ENCODE measurements at places on chromosomes 6 and 20.

DNA sequence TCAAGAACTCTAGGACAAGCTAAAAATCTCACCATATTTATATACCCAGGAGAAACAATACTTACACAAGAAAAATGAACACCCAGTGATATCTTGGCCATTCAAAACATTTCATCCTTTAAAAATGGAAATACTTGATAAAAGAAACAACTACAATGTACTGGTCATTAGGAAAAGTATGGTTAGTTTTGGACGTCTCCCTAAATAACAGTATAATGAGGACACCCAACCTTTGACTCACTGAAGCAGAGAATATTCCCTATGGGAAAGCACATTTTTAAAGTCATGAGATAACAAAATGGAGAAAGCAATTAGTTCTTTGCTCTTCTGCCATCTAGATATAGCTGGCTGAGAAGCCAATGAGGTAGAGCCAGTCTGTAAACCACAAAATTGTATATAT is 164.4 kb downstream of the TBX18 start:
- no peak for DNase-seq

DNA sequence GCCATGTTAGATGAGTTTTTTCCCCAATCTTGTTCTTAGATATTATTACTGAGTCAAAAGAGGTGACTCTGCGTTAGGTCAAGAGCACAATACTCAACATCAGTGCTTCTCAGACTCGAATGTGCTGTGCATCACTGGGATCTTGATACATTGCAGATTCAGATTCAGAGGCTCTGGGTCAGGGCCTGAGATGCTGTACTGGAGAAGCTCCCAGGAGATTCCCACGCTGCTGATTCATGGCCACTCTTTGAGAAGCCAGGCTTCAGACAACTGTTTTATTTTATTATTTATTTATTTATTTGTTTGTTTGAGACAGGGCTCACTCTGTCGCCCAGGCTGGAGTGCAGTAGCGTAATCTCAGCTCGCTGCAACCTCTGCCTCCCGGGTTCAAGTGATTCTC is 41.4 kb upstream of the ARID1B start:
- DNase-seq = no peak

GRCh38 chr6:53565886-53566285 is 21.0 kb upstream of the GCLC start:
- DNase-seq = no peak

- no peak for DNase-seq
Observed at GRCh38 chr6:15622045-15622740, 40.6 kb downstream of the DTNBP1 start.

GRCh38 chr6:56765494-56765893 is 122.8 kb upstream of the DST start:
- DNase-seq = no peak

GRCh38 chr6:142420802-142421201 is 119.0 kb downstream of the ADGRG6 start:
- no peak for DNase-seq

GRCh38 chr6:136317021-136317694 is 27.5 kb upstream of the BCLAF1 start:
- DNase-seq = peak; percentile 36

DNA sequence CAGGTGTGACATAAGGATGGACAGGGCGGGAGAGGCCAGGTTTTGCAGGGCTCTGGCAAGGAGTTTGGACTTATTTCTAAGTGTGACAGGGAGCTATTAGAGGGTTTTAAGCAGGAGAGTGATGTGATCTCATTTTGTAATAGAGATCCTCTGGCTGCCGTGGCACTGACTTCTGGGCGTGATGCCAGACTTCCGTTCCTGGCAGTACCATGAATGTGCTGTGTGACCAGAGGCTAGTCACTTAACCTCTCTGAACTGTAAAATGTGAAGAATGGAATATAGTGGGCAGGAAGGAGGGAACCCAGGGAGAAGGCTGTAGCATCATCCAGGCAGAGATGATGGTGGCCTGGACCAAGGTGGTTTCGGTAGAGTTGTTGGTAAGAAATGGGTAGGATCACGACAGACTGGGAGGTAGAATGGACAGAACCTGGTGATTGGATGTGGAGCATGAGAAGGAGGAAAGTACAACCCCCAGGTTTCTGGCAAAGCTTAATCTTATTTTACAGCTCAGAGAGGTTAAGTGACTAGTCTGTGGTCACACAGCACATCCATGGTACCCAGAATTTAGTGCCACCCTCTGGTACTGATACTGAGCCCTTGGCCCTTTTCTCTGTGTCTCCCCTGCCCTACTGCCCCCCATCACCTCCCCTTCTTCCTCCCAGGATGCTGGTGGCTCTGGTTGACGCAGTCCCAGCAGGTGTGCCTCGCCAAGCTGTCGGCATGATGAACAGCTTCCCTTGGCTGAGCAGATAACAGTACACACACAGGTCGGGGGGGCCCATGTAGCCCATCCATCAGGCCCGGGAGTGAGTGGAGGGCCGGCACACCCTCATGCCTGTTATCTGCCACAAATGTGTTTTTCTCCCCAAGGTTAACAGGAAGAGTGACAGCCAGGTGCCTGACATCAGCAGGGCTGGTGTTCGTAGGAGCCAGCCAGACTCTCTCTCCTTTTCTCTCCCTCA is 52.9 kb upstream of the CTNNBL1 start:
- no peak for DNase-seq

- DNase-seq = peak; percentile 24
Observed at GRCh38 chr20:10219452-10219791, 792 bp downstream of the SNAP25 start.

DNA sequence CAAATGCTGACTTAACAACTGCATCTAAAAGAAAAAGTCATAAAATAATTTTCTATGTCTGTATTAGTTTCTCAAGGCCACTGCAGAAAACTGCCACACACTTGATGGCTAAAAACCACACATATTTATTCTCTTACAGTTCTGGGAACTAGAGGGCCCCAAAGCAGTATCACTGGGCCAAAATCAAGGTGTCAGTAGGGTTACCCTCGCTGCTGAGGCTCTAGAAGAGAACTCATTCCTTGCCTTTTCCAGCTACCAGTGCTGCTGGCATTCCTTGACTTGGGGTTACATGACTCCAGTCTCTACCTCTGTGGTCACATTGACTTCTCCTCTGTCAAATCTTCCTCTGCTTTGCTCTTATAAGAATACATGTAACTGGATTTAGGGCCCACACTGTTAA is 124.6 kb upstream of the THEMIS start:
- DNase-seq = no peak

DNA sequence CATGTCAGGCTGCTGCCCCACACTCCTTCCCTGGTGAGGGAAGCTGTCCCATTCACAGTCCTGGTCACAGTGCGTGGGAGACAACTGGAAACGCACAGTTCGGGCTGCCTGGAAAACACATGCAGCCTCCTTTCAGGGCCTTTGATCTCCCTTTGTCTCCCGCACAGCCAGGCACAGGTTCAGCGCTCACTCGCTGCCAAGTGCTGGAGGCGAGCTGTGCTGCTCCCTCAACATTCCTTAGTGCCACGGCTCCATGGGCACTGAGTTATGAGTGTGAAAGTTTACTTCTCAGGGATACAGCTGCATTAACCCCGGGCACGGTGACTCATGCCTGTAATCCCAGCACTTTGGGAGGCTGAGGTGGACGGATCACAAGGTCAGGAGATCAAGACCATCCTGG is 9.1 kb downstream of the YTHDF1 start:
- no peak for DNase-seq

GRCh38 chr6:51812231-51812630 is 275.2 kb downstream of the PKHD1 start:
- no peak for DNase-seq

DNA sequence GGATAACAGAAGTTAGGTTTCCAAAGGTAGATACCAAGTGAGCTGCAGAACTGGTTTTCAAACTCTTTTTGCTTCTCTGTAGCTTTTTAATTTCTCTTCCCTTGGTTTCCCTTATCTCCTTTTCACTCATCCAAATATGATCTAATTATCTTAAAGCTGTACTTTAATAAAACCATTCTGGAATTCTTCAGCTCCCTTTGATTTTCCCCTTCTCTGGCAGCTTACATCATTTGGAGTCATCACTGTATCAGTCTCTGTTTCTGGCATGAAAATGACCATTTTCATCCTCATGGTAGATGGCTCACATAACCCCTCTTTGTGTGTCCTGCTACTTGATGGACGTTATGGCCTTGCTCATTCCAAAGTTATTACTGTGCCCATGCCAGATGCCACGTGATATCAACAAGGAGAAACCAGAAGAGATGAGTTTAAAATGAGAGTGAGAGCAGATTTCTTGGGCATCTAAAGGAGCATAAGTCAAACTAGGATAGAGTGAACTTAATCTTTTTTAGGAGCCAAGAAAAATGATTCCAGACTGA is 620.2 kb downstream of the QKI start:
- DNase-seq = no peak

DNA sequence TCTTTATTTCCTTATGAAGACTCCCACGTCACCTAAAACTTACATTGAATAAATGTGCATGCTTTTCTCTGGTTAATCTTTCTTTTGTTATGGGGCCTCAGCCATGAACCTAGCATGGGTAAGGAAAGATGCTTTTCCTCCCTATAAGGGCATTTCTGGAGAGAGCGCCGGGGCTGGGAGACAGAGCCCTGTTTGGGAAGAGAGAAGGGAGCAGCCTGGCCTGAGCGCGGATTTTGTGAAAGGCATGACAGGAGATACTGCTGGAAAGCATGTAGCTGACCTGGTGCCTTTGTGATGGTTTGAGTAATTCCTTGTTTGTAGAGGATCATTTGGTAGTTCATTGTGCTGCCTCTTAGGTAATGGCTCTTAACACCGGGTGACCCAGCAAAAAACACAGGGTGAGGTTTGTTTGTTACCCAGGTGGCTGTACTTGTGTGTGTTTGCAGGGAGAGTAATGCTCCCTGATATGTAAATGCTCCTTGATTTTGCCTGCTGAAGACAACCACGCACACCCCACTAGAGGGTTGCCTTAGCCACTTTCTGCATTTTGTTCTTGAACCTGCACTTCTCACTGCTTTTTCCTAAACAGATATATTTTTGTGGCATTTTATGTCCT is 59.2 kb downstream of the ANKRD6 start:
- no peak for DNase-seq

DNA sequence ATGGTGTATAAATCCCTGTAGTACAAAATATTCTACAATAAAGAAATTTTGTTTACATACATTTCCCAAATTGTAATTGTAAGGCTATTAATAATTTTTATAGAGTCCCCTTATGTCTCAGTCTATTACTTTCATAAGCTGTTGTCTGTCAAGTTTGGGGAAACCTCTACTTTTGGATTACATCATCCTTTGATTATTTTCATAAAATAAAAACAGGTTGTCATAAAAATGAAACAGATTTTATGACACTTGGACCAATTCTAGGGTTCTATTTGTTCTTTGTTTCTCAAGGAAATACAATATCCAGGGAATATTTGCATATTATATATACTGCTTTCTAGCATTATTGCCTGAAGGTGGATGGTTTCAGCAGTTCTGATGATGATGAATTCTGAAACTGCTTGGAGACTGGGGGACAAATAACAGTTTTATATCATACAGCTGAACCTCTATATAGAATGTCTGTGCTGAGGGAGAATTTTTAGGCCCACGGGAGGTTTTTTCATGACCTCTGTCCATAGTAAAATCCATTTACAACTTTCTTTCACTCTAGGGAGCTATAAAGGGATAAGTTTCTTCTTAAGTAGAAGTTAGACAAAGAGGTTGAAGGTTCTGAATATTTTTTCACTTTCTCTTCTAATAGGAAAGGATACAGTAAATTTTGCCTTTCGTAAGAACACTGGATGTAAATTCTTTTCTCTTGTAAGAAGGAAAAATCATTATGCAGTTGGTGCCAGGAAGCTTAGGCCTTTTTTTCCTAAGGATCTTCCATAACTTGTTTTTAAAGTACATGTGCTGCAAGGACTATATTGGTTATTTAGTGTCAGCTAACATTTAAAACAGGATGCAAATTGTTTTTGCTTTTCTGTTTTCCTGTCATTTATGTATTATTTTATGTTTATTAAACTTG is 58.0 kb downstream of the CD2AP start:
- DNase-seq = no peak

GRCh38 chr20:51399006-51399890 is 143.3 kb downstream of the NFATC2 start:
- DNase-seq = no peak

DNA sequence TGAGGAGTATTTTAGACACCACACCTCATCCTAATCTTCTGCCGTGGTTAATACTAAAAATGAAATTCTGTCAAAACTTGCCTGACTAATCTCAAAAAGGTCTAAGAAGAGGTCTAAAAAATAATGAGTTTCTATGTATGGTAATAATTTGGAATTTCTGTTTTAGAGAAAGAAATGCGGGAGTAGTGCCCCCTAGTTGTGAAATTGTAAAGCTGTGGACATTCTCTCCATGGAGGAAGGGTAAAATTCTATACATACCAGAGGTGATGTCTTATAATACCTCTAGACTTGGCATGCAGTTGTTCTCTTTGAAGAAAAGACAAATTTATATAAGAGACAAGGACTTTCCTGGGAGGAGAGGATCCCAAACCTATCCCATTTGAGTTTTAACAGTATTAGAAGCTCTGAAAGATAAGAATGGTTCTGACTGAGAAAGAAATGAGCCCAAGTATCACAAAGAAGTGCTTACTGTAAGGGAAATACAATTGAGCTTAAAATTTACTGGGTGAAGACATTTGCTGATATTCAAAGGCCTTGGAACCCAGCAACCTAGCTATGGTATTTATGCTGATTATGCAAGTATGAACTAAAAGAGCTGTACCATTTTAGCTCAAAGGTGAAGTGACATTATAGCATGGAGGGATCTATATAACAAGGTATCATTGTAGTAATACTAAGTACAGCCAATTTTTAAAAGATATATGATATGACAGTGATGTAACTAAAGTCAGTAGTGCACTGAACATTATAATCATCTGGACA is 5.1 kb upstream of the EPHA7 start:
- DNase-seq = no peak

DNA sequence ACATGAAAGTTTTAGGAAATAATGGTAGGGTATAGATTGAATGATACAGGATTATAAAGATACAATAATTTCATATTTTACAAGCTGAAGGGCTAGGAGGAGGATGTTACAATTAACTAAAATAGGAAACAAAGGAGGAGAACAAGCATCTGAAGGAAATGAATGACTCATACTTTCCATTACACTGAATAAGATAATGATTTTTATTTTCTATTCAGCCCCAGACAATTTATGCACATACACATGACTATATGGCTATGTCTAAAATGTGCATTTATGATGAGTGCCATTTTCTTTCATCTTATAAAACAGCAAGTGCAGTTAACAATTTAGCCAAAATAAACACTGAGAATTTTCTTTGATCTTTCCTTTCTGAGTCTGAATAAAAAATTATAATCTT is 994.6 kb upstream of the ADGRB3 start:
- no peak for DNase-seq

DNA sequence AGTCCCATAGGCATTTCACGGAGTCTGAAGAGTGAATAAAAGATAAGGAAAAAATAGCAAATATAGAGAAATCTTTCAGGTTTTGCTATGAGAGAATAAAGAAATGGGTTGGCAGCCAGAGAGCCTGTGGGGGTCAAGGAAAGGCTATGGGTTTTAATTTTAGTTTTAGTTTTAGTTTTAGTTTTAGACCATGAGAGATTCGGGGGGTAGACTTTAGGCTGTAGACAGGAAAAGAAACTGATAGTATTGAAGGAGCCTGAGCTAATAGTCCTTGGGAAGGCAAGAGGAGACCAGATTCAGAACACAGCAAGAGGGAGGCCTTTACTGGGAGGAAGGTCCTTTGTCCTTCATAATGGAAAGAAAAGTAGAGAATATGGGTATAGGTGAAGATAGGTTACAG is 19.3 kb downstream of the DOP1A start:
- DNase-seq = no peak

Measured in activated CD4-positive, alpha-beta T cell treated with anti-CD3 and anti-CD28 coated beads for 1 hour (primary cell).